Type B pancreatic cell (in vitro differentiated cells): ENCODE measurements at places on chromosomes 13 and 19. TPM values are rescaled to one million over a fixed set of nuclear protein-coding genes. Genes with fewer than 3 reads are reported as not detected.

DNA sequence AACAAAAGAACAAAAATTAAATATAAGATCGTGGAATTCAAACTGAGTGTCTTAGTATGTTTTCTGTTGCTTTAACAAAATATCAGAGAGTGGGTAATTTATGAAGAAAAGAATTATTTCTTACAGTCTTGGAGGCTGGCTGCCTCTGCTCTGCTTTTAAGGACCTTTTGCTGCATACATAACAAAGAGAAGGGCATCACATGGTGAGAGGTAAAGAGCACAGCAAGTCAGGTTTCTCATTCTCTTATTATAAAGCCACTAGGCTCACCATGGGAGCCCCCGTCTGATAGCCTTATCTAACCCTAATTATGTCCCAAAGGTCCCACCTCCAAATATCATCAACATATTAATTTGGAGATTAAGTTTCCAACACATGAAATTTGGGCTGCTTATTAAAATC lies 231.3 kb downstream of the SLITRK6 start:
- DNase-seq, result no peak

DNA sequence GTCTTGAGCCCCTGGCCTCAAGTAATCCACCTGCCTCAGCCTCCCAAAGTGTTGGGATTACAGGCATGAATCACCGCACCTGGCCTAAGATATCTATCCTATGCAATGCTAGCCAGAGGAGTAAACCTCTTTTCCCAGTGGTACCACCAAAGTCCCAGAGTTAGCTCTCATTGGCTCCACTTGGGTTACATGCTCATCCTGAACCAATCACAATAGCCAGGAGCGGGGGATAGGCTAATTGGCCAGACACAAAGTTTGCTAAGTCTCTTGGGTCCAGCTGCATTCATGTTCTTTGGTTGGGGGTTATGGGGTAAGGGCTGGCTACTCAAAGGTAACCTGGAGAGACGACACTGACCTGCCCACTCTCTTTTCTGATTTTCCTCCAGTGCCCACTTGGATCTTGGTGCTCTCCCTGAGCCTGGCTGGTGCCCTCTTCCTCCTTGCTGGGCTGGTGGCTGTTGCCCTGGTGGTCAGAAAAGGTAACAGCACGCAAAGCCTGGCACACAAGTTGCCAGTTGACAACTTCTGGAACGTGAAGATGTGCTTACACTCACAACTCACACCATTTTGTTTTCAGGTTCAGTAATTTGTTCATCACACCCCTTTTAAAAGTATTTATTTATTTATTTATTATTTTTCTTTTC lies 7.8 kb downstream of the C19orf38 start:
- no peak for DNase-seq

GRCh38 chr19:28293685-28294084 lies 919.3 kb downstream of the UQCRFS1 start:
- no peak for DNase-seq

DNA sequence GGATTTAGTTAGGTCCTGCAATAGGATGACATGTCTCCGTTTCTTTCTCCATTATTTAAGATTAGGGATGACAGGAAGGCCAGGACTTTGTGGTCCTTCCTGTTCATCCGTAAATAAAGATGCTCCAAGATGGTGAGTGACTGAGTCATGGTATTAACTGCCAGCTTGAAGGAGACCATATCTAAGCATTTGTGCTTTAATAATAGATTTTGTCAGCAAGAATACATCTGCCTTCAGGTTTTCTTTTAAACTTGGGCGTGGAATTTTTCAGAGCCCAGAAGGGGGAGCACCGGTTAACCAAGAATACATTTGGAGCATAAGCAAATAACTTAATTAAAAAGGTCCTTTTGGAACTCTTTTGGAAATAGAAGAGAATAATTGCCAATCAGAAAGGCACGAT lies 68.2 kb downstream of the ARHGAP35 start:
- DNase-seq, result no peak

- no peak for DNase-seq
These were observed 3.9 kb upstream of the GSK3A start for GRCh38 chr19:42246143-42246921.

IZUMO2 gene
- not detected in 2 replicates for total RNA-seq

- DNase-seq, result no peak
These were observed 61.7 kb downstream of the COLGALT1 start for GRCh38 chr19:17616961-17617806.

CEACAM21 gene
- total RNA-seq, result not detected in 2 replicates

ERICH4 gene
- total RNA-seq, result 0.56 and 0.81 TPM in 2 replicates

GRCh38 chr13:41137241-41137640 lies 4.6 kb upstream of the KBTBD6 start:
- no peak for DNase-seq

DNA sequence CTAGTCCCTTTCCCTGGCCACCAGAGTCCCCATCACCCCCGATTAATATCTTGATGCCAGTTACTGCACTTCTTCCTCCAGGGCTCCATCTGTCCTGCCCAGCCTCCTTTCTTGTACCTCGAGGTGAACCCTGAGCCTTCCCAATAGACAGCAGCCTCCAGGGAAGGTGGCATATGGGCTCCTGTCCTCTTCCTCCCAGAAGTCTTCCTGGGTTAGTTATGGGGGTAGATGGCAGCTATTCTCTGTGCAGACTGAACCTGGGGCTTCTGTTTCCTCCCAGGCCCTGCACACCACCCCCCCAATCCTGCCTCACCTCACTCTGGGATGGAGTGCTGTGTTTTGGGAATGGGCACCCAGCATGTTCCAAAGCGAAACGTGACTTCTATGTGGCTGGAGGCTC lies 2.6 kb downstream of the RNF225 start:
- DNase-seq, result no peak

SHISA7 gene
- 0.05 and 0.22 TPM in 2 replicates for total RNA-seq
